CD4-positive, alpha-beta T cell treated with Interleukin-12 subunit alpha and Interleukin-12 subunit beta, for 1 hour (primary cell): ENCODE measurements at places on chromosomes 7 and 10.

GRCh38 chr10:131693766-131694165 lies 207.0 kb upstream of the PPP2R2D start:
- DNase-seq = no peak

DNA sequence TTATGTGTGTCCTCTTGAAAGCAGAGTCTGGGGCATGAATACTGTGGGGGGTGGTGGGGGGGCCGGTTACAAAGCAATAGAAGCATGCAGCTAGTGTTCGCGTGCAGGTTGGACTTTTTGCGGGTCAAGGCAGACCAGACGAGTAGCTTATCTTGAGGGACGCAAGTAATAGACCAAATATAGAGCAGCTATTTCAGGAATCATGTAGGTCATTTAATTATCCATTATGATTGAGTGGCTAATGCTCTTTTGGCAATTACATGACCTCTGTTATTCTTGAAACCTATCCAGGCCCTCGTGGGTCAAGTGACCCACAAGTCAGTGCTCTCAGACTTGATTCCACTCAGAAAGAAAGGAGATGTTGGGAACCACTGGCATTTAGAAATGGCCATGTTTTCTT lies 93.0 kb downstream of the BTRC start:
- DNase-seq = no peak

DNA sequence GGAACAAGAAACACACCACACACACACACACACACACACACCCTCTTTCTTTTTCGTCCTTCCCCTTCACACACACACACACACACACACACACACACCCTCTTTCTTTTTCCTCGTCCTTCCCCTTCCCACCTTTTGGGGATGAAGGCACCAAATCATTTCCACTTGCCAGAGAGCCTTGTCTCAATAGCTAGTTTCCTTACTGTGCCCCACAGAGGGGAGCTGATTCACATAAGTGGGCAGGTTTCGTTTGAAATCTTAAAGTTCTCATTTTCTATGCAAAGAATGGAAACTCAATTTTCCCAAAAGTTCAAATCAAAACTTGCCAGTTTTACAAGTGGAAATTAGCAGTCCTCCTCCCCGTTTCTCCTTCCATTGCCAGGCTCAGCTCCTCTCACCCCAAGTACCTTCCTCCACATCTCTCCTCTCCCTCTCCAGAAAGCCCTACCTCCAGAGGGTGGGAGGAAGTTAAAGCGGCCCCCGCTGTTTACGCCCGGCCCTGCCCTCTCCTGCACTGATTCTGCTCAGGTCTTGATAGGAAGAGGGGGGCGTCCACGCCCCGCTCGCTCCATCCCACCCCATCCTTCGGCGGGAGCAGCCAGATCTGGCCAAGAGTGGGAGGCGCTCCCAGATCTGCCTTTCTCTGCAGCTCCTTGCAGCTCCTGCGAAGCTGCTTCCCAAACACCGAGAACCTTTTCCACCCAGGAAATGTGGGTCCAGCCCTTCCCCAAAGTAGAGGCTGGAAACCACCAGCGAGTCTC lies 1.3 kb downstream of the CTTNBP2 start:
- DNase-seq = no peak

DNA sequence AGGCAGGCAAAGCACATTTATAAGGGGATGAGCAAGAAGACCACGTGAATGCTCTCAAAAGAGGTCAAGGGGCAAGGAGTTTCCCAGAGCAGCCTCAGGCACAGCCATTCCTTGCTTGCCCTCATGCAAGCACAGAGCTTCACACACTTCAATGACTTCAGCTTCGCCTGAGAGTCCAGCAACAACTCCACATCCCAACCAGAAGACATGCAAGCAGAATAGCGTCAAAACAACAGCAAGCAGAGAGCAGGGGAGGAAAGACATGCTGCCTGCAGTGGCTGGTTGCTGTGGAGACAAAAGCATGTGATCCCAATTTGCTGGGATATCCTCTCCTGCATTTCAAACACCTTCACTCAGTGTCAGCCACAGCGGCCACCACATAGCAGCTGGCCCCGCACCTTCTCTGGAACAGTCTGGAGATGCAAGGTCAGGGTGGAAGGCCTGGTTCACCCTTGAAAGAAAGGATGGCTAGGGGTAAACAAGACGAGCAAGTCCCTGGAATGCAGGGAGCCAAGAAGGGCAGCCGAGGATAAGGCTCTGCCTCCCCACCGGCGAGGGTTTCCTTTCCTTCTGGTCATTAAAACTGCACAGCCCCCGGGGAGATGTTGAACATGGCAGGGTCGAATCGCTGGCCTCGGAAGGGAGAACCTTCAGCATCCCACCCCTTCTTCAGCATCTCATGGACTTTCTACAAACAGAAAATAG lies 60.2 kb upstream of the CAMK2B start:
- no peak for DNase-seq

DNA sequence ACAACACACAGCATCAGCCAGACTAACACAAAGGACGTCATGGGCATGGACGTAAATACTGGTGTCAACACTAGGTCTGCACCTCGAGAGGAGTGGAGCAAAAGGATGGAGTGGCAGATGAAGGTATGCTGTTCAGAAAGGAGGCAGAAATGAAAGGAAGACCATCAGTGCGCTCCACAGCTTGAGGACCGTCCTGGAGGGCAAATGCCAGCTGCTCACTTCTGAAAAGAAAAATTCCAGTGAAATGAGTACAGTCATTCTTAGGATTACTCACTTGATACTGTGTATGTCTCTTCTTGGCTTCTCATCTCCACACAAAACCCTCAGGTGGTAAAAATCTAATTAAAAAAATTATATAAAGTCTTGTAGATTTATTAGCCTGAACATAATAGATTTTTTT lies 44.8 kb downstream of the EGFR start:
- DNase-seq = no peak
